NCI-H2081 (cell line): ENCODE measurements at places on chromosomes 12 and 14.

GRCh38 chr12:47838286-47838931 is 18.7 kb upstream of the HDAC7 start:
- DNase-seq = peak; percentile 16

DNA sequence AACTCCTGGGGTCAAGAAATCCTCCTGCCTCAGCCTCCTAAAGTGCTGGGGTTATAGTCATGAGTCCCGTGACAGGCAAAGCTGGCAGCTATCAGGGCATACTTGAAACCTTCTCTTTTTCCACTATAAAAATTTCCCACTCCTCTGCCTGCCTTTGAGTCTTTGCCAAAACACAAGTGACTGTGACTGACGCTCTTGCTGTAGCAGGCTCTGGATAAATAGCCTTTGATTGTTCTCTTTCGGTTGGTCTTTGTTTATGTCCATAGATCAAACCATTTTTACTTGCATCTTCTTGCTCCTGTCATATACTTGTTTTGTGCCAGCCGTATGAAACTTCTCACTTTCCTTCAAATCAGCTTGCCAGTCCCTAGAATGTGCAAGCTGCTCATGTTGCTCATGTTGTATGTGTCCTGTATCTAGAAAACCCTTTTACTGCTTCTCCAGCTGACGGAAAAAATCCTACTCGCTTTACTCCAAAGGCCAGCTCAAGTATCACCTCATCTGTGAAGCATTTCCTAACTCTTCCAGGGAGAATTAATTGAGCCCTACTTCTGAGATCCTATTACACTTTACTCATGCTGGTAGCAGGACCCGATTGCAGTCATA is 73.1 kb downstream of the RESF1 start:
- no peak for DNase-seq

- DNase-seq = no peak
Measured at GRCh38 chr12:49893753-49894750, 9.6 kb downstream of the FAIM2 start.

- no peak for DNase-seq
Measured at GRCh38 chr12:91316161-91316906, 133.7 kb upstream of the DCN start.

GRCh38 chr14:20412411-20412810 is 890 bp downstream of the TEP1 start:
- no peak for DNase-seq

DNA sequence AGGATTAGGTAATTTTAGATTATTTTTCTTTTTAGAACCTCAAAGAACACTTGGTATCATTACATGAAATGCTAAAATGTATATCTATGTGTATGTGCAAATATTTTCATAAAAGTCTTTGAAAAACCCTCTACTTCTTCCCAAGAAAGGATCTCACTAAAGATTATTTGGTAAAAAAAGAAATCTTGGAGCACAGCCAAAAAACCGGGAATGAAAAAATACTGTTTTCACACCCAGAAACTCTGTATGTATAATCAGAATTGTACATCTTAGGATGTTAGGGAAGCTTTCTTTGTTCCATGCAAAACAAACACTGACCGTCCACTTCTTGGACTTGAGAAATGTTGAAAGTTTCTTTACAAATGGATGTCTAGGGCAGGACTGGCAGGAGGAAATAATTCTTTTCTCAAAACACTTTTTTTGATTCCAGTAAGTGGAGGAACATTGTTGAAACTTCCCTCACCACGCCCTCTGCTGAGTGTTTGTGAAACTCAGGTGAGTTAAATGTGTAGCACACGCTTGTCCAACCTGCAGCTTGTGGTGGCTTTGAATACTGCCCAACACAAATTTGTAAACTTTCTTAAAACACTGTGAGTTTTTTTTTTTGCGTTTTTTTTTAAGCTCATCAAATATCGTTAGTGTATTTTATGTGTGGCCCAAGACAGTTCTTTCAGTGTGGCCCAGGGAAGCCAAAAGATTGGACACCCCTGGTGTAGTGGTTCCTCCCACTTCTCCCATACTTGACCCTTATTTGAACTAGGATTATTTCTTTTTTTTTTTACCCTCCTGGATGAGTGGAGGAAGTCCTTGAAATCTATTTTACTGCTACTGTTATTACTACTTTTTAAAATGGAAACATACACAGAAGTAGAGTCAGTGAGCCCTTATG is 26.6 kb downstream of the FBXO34 start:
- no peak for DNase-seq

- DNase-seq = no peak
Measured at GRCh38 chr14:90545966-90546751, 149.3 kb downstream of the CALM1 start.

GRCh38 chr12:69630191-69630590 is 19.5 kb upstream of the LRRC10 start:
- no peak for DNase-seq

GRCh38 chr14:88437658-88438057 is 52.2 kb downstream of the SPATA7 start:
- no peak for DNase-seq
